ENCODE measurements at places on chromosomes 1 and 21. TPM values are rescaled to one million over a fixed set of nuclear protein-coding genes. Genes with fewer than 3 reads are reported as not detected.

DNA sequence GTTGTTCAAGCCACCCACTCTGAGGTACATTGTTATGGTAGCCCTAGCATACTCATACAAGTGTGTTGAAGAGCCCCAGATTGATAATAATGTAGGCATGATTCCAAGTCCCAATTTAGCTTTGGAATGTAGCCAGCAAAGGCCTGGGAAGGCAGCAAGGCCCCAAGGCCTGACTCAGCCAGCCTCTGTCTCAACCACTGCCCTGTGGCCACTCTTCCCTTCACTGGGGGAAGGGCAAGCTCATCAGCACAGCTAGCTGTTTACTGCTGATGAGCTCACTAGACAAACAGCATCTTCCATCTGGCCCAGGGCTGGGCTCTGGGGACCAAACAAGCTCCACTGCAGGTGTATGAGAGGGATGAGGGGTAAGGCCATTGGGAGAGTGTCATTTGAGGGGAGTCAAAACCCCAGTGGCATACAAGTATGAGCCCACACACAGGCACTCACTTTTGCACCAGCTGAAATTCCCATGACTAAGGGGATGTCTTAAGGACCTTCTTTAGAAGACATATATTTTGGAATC is 2.2 kb upstream of the IRF6 start:
- DNase-seq, result no peak

DNA sequence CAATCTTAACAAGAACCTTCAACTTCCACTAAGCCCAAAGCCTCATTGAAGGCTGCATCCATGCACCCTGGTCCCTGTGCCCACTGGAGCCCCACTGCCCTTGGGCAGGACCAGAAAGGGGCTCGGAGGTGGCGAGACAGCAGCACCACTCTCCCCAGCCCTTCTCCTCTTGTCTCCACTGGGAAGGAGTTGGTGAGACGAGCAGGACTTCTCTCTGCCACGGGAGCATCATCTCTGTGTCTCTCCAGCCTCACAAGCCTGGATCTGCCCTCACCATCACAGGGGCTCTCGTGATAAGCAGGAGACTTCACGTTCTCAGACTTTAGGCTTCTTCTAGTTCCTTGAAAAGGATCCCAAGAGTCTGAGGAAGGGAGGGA is 7.2 kb upstream of the ETV3L start:
- peak; percentile 15 for DNase-seq

GRCh38 chr1:54370287-54370989 is 35.8 kb downstream of the SSBP3 start:
- DNase-seq, result no peak

DNA sequence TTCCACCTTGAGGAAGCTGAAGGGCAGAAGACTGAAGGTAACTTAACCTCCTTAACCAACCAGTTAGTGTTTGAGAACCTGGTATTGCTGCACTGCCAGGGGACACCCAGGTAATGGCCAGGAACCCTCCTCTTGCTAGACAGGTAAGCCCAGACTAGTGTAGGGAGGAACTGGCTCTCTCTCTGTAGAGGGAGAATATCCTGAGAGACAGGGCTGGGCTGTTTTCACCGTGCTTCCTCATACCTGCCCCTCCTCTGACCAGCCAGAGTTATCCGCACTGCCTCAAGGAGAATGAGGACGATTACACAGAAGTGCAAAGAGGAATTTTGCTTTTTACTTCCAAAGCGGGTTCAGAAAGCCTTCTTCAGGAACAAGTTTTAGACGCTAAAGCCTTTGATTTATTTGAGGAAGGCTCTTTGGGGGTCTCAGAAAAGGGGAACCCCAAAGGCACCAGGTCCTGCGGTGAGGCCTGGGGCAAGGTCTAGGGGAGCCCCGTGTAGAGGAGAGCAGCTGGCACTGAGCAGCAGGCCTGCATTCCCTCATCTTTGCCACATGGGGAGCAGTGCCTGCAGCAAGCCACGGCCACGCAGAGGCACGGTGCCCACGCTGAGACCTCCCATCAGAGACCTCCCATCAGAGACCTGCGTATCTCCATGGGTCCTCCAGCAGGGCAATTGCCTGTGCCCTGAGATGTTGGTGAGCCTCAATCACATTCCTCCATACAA is 13.5 kb downstream of the GNG4 start:
- no peak for DNase-seq

GRCh38 chr1:46130606-46131005 is 1.8 kb downstream of the PIK3R3 start:
- peak; percentile 20 for DNase-seq

DNA sequence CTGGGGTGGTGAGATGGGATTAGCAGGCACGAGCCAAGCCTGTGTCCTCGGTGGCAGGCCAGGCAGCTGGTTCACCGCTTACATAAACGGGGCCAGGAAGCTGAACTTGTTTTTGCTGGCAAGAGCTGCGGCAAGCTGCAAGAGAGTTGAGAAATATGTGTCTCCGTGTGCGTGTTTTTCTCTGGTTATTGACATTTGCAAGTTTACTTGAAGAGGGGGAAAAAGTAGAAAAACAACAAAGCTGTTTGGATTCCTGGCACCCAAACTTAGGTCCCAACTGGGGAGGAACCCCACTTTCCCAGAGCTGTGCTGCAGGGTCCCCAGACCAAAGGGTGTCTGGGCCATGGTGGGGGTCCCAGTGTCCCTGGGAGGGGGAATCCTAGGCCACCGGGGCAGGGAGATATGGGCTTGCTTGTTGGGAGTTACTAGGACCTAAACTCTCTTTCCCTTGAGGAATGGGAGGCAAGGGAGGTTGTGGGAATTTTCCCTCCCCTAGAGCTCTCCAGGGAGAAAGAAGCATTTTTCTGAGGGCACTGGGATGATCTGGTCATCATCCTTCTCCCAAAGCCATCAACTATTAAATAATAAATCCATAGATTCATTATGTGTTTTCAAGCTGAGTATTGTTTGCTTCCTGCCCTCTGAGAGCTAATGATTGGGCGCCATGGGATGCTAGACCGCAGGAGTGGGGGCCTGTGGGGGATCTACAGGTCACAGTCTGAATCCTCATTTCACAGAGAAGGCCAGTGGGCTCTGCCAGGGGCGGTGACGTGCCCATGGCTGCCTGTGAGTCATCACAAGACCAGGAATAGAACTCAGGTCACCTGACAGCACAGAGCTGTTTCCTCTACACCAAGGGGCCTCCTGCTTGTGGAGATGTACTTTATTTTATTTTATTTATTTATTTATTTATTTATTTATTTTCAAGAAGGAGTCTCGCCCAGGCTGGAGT is 14.8 kb downstream of the IL6R start:
- DNase-seq, result peak; percentile 39

GRCh38 chr1:227775841-227776240 is 39.6 kb upstream of the PRSS38 start:
- DNase-seq, result no peak

The ETV3L gene
- total RNA-seq, result not detected

DNA sequence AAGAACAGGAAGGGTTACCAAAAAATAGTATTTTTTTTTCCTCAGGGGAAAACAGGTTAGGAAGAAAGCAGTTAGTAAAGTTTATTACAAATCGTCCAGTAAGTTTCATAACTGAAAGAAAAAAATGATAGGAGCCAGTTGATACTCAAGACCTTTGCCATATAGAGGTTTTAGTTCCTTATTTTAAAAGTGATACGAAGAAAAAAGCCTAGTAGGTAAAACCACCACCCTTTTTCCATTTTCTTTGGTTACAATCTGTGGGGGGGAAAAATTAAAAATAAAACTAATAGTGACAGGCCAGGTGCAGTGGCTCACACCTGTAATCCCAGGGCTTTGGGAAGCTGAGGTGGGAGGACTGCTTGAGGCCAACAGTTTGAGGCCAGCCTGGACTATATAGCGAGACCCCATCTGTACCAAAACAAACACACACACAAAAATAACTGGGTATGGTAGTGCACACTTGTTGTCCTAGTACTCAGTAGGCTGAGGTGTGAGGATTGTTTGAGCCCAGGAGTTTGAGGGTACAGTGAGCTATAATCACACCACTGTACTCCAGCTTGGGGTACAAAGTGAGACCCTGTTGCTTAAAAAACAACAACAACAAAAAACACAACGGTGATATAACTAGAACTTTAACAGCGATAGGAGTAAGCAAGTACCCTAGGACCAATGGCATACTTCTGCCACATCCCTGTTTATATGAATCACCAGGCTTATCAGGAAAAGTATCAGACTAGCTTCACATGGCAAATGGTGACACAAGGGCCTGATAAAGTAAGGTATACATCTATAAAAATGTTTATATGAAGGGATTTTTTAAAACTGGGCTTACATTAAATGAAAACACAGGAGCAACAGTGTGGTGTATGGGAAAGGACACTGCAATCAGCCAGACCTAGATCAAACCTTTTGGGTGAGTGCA is 5.4 kb downstream of the TMEM59 start:
- DNase-seq, result peak; percentile 19

The NIPAL3 gene
- 31.6 TPM for total RNA-seq

- peak; percentile 28 for DNase-seq
Observed at GRCh38 chr1:201468501-201468843, 516 bp downstream of the PHLDA3 start.

- DNase-seq, result no peak
Observed at GRCh38 chr21:19440792-19441655, 1037.4 kb upstream of the TMPRSS15 start.

The TMPRSS3 gene
- total RNA-seq, result 0.22 TPM

GRCh38 chr1:46005594-46005993 is 126.8 kb downstream of the PIK3R3 start:
- DNase-seq, result no peak

DNA sequence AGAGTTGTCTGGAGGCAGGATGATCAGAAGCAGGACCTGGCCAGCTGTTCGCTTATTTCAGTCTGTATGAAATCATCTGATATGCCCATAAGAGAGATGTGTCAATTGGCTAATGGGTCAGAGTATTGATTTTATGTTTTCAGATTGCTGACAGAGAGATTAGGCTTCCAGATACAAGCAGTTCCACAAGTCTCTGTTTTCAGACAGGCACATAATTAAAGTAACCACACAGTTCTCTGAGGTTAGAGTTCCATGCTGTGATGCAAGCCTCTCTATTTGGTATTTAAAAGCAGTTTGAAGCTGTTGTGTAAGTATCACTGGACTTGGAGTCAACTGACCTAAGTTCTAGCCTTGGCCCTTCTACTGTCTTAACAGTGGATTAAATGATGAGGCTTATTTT is 50.1 kb downstream of the ATF6 start:
- DNase-seq, result no peak

- no peak for DNase-seq
Observed at GRCh38 chr1:13512472-13512871, 1.3 kb downstream of the LRRC38 start.

DNA sequence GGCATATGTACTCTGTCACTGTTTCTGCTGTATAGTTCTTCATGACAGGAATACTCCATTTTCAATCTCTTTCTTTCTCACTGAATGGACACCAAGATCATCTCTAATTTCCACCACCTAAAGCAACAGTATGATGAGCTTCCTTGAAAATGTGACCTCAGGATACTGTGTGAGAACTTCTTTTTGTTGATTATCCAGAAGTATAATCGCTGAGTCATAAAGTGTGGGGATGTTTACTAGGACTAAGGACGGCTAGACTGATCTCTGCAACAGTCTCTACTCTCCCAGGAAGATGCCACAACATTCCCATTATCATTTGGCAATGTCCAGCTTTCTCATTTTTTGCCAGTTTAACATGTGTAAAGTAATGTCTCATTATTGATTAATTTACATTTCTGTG is 70.3 kb downstream of the TNFSF18 start:
- no peak for DNase-seq

The ELAVL4 gene
- total RNA-seq, result not detected

GRCh38 chr1:236746785-236747184 is 48.3 kb upstream of the MTR start:
- DNase-seq, result no peak

The CHRM3 gene
- not detected for total RNA-seq

DNA sequence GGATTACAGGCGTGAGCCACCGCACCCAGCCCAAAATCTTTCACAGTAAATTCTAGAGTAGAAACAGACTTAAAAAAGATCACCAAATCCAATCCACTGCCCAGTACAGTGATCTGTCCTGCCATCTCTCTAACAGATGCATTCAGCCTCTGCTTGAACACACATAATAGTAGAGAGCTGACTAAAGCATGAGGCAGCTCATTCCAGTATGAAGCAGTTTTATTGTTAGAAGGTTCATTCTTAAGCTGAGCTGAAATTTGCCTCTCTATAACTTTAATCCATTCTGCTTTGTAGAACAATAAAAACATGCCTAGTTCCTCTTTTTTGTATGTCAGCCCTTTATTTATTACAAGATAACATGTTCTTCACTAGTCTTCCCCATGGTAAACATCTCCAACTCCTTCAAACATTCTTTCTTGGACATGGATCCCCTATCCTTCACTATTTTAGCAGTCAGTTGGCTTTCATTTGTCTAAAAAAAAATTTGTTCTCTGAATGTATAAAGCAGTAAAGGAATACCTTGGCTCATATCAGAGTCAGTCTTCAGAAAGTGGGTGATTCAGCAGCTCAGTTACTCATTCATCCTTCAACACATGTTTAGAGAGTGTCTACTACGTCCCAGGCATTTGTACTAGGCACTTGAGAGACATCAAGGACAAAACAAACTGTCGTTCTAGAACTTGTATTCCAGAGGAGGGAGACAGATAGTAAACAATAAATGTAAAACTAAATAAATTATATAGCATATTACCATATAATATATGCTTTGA is 10.7 kb upstream of the PTBP2 start:
- no peak for DNase-seq

- DNase-seq, result no peak
Observed at GRCh38 chr21:34969423-34970166, 79.5 kb downstream of the RUNX1 start.

GRCh38 chr1:245790441-245790840 is 635.7 kb downstream of the KIF26B start:
- no peak for DNase-seq

GRCh38 chr1:57188168-57188567 is 222.4 kb upstream of the C8B start:
- DNase-seq, result no peak

GRCh38 chr1:15075817-15076216 is 77.7 kb upstream of the TMEM51 start:
- DNase-seq, result no peak

The TMEM82 gene
- total RNA-seq, result not detected

DNA sequence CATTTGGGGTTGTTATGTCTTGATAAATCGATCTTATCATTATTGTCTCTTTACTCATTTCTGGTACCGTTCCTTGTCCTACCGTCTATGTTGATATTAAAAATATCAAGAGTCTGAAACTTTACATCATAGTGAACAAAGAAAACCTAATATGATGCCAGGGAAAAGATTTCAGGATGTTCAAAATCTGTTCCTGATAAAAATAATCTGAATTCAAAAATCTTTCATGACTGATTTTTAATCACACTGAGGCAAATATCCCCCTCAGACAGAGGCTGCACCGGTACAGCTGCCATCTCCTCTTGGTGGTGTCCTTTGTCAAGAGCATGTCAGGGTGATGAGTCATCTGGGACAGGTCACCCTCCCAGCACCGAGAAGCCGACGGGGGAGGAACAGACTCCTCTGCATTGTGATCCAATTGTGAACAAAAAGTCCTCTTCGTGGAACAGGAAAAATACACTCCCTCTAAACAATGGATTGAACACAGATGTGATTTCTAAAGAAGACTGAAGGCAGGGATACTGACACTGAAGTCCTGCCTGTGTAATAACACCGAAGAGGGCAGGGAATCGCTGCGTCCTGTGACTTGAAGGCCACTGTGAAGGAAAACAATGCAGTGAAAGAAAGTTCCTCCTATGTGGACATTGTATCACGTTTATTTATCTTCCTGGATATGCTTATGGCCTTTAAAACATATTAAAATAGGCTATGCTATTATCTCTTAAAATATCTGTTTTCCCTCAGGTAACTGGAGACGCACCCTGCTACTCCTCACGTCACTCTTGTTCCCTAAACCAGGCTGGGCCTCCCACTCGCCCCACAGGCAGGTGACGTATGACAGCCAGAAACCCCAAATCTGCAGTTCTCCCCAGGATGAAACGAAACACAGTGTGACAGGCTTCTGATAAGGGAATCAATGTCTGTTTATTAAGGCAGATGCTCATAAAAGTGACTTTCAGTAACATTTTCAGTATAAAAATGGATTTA is 4.3 kb upstream of the SPATC1L start:
- no peak for DNase-seq
